ENCODE measurements at places on chromosomes 1 and 21. TPM values are rescaled to one million over a fixed set of nuclear protein-coding genes. Genes with fewer than 3 reads are reported as not detected.

Gene NBPF4
- polyA plus RNA-seq, result not detected

Gene SV2A
- 0.30 TPM for polyA plus RNA-seq

Gene LRP8
- polyA plus RNA-seq, result 2.8 TPM

Gene TDRD5
- polyA plus RNA-seq, result not detected

Measured in heart left ventricle (tissue), 16 donors.